Activated effector memory CD4-positive, alpha-beta T cell treated with Interleukin-2 at 50 U/mL for 16 hours (primary cell): ENCODE measurements at places on chromosomes 6 and 20.

GRCh38 chr6:108294297-108294726 lies 542 bp upstream of the AFG1L start:
- no peak for DNase-seq

DNA sequence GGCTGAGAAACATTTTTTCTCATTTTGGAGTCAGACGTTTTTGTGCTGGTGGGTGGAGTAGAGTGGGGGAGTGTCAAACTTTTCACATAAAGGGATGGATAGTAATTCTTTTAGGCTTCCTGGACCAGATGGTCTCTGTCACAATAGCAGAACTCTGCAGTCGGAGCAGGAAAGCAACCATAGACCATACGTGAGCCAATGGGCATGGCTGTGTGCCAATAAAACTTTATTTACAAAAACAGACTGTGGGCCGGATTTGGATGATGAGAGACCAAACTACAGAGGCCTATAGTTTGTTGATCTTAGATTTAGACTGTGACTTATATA lies 70.8 kb upstream of the SLC22A23 start:
- no peak for DNase-seq

- no peak for DNase-seq
These were observed 112.4 kb upstream of the SALL4 start for GRCh38 chr20:51914758-51915157.

GRCh38 chr6:26224940-26225847 lies 138.0 kb downstream of the HFE start:
- DNase-seq = no peak

GRCh38 chr6:169277619-169278018 lies 24.0 kb upstream of the THBS2 start:
- DNase-seq = no peak

DNA sequence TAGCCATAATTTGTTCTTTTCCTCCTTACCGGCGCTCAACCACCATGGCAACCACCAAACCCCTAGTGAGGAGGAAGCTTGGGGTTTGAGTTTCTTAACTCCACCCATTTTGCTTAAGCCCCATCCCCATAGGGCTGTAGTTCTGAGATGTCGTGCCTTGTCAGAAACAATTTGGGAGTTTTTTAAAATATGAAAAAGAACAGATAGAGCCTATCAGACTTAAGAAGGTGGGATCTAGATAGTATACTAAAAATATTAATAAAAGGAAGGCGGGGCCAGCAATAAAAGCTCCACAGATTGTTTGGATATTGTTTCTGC lies 5.6 kb downstream of the BRD2 start:
- DNase-seq = no peak

GRCh38 chr20:52904837-52905236 lies 67.3 kb upstream of the TSHZ2 start:
- no peak for DNase-seq

GRCh38 chr6:37463110-37463509 lies 30.1 kb downstream of the CMTR1 start:
- DNase-seq = no peak

- DNase-seq = no peak
These were observed 363.9 kb downstream of the KIF16B start for GRCh38 chr20:16209357-16209756.

DNA sequence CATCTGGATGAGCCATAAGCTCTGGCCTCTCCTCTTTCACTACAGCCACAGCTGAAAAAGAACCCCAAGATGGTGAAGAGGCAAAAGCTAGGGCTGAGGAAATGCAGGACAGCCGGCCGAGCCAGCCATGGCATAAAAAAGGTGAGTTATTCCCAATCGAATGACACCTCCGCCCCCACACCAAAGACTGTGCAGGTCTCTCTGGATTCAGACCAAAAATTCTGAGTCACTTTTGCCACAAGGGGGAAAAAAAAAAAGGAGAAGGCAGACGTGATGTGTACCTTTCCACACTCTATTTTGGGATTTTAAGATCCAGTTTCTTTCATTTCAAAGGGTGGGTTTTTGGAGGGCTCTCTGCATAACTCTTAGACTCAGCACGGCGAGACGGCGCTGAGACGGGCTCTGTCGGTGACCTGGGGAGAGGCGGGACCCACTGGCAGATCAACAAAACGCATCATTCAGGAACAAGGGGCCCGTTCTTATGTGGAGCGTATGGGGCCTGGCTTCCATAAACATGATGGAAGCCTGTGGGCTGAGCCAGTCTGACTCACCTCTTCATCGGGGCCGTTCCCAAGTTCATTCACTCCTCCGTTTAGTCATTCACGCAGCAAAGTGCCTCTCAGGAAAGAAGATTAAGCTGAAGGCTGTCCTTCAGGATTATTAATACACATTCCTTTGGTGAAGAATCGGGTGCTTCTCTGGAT lies 54.8 kb downstream of the NFATC2 start:
- no peak for DNase-seq

DNA sequence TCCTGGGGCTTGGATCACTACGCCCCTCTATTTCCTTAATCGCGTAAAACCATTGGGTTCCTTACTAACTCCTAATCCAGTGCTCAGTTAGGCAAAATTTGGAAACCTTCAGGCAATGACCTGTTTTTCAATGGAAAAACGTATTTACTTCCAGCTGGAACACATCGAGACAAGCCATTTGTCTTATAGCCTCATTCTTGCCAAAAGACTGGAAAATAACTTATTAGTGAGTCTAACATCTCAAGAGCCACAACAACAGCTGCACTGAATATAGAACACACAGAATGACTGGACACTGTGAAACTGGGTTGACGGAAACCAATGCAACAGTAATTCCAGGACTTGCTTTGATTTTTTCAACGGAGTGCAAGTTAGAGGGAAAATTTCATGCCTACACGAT lies 125.2 kb upstream of the MAP3K7 start:
- no peak for DNase-seq

DNA sequence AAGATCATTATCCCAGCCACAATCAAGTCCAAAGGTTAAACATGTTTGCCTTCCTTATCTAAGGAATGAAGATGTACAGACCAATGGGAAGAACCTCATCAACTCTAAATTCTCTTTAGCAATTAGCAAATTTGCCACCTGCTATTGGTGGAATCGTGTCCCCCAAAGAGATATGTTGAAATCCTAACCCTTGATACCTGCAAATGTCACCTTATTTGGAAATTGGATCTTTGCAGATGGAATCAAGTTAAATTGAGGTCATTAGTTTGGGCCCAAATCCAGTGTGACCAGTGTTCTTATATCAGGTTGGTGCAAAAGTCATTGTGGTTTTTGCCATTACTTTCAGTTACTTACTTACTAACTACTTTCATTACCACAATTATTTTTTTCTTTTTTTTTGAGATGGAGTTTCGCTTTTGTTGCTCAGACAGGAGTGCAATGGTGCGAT lies 31.3 kb downstream of the KLHL31 start:
- DNase-seq = no peak

DNA sequence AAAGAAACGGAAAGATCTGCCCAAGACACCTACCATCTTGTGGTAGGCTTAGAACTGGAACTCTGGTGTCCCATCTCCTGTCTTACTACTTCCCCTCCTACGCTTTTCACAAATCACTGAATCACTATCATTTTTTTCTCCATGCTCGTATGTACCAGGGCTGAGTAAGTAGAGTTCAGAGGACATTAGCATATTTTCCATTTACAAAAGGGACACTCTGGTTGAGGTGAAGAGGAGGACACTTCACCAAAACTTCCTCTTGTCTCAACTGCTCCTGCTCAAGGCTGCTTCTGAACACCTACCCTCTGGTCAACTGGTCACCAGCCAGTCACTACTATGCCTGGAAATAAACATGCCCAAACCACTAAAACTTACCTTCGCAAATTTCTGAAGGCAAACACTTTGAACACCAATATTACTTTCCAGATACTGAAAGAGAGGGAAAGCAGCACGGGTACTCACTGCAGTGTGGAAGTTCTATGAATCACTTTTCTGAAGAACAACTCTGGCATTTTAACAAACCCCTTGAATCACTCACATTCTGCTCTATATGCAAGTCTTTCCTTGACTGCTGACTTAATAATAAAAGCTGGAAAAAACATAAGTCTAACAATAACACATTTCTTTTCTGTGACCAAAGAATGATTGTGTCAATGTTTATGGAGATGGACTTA lies 123.3 kb downstream of the INSM1 start:
- DNase-seq = no peak

- no peak for DNase-seq
These were observed 187.4 kb upstream of the PROKR2 start for GRCh38 chr20:5504061-5504739.
